ENCODE measurements at places on chromosomes 16 and 17.
A peak's percentile ranks its signal among the peaks of the same experiment; 100 is the strongest.

DNA sequence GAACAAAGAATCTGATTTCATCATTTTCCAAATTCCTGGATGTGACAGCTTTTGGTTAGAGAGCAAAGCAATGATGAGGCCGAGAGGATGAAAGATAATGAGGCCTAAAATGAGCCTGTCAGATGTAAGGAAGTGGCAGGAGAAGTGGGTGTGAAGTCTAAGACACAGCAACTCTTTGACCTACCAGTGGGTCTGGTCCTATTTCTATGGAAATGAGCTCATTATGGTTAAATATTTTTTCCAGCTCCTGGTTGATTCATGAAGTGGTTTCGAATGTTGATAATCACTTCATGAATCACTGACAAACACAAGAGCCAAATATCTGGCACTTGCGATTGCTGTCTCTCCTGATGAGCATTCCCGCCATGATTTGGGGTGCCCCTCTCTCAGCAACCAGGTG, 273.3 kb upstream of the CDH5 start:
- no peak for DNase-seq

GRCh38 chr17:68295086-68295485, 3.8 kb downstream of the ARSG start:
- no peak for DNase-seq

DNA sequence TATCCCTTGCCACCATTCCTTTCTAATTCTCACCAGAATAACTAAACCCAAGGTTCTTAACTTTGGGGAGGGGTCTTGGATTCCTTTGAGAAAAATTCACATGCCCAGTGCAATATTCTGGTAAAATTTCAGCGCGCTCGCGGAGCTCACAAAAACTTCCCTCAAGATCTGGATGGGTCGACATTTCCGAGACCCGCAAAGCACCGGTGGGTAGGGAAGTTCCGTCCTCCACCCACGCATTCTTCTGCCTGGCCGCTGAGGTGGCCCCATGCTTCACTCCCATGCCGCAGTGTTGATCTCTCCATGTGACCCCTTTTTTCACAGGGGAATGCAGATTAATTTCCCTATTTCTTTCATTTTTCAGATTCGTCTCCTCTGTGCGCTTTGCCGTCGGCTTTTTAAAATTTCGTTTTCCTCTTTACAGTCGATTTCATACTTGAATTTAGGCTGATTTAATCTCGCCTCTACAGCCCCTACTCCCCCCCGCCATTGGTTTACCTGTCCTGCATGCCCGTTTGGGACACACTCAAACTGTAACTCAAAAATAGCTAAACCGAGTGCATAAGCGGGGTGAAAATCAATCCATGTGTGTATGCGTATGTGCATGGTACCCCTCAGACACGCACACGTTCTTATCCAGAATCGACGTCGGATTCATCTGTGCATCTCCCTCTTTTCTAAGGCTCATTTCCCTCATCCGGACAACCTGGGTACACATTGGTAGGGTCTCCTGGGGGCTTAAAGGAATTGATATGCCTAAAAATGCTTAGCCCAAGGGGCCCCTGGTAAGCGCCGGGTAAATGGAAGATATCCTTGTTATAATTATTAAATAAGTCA, 1.4 kb upstream of the SP6 start:
- no peak for DNase-seq

DNA sequence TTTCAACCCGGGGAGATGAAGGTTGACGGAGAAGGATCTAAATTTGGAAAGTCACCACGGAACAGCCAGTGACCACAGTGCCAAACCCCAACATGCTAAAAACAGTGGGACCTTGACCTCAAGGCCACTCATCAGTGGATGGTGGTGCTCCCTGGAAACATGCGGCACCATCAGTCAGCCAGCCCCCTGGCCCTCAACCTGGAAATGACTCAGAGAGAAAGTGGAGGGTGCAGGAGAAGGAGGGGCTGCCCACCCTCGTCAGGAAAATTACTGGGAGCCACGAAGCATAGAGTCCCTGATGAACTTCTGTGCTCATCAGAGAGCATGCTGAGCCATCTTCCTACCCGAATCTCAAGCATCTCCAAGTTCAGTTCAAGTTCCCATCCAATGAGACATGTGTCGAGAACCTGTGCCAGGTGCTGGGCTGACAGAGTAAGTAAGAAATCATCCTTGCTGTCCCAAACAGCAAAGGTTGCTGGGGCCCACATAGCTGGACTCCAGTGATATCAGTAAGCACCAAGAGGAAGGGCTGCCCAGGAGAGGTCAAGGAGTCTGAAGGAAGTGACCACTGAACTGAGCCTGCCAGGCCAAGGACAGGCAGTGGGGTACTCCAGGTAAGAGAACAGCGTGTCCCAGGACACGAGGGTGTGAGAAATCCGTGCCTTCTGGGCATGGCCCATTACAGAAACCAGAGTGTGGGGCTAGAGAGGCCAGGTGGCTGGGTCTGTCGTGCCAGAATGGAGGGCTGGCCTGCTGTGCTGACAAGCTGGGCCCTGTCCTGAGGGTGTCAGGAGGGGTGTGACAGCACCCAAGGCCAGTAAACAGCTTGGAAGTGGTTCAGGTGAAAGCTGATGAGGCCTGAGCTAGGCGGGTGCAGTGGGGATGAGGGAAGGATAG, 5.2 kb downstream of the PECAM1 start:
- peak; percentile 77 for DNase-seq

DNA sequence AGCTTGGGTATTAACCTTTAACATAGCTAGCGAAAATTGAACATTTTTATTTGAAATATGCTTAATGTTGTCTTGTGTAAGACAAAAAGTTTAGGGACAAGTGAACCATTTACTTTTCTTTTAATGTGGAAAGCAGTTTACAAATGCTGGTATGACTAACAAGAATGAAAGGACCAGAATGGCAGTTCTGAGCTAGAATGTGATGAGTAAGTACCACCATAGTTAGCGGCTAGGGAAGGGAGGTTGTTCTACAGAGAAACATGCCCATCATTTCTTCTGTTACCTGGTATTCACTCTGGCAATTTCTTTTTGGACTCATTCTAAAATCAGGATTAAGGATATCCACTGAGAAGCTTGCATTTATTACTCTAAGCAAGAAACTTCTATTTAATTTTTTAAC, 121.1 kb downstream of the WWOX start:
- no peak for DNase-seq

GRCh38 chr17:31472137-31472536, 80.7 kb downstream of the RAB11FIP4 start:
- DNase-seq, result no peak

GRCh38 chr17:6455321-6455705, 11.1 kb downstream of the PIMREG start:
- no peak for DNase-seq

- no peak for DNase-seq
These were observed 2.2 kb downstream of the LDHD start for GRCh38 chr16:75114179-75114945.

DNA sequence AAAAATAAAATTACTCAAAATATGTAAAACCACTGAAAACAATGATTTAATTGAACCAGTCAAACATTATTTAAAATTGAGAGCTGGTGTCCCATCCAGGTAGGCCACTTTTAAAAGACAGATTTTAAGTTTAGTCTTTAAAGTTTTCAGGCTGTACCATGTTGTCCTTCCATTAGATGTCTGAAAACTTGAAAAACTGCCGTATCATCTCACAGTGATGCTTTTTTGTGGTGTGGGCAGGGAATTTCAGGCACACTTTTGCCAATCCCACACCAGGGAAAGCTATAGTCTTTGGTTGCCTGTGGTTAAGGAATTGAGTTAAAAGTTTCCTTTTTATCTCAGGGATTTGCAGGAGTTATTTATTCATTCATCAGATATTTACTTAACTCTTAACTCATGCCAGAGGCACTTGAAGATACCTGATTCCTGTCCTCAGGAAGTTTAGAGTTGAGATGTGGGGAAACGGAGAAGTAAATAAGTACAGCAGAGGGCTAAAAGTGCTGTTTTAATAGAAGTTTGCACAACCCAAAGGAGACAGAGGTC, 3.2 kb downstream of the SNTB2 start:
- no peak for DNase-seq
